Right ventricle myocardium superior (tissue), 1 donor: ENCODE measurements at places on chromosomes 4 and X.
A peak's percentile ranks its signal among the peaks of the same experiment; 100 is the strongest.

DNA sequence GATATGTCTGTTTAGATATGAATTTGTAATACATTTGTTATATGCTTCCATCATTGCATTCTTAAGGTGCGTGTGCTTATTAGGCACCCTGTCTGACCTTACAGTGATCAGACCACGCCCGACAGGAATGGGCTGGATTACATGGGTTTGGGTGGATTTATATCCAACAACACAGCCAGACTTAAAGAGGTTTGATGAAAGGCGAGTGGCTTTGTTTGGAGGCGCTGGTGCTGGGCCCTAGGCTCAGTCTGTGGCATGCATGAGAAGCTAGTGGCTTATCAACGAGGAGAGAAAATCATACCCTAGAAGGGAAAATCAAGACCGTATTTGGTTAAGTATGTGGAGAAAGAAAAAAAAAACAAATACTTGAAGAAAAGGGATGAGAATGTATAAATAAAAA, 80.7 kb downstream of the STOX2 start:
- DNase-seq, result no peak

DNA sequence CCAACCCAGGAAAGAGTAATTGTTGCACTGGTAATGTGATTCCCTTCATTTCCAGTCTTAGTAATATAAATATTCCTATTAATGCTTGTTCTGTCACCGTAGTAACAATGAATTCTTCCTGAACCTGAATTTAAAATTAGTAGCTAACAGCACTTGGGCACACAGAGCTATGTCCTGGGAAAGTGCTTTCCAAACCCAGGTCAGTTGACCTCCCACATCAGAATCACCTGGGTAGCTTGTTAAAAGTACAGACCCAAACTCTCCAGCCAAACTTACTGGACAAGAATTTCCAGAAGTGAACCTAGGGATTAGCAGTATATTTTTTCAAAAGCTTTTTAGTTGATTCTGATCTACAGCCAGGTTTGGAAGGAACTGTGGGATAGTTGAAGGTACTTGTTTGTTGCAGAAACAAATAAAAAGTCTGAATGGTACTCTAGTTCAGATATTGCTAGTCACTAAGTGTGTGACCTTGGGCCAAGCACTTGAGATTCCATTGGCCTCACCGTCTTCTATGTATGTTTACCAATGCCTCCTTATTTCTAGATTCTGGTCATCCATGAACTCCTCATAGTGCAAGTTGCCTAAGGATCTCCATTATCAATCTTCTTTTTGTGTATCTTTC, 192.9 kb upstream of the CNKSR2 start:
- DNase-seq, result no peak

DNA sequence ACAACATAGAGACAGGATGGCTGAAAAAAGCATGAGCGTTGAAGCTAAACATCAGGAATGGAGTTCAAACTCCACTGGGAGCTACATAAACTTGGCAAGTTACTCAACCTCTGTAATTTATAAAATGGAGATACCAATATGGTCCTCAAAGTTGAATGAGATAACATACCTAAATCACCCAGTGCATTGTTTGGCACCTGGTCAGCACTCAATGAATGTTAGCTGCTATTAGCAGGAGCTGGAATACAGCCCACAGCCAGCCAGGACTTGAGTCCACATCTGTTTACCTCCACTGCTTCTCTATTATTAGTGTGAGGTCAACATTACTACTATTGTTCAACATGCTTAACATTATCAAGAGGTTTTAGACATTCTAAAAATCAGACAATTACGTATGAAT, 97.9 kb downstream of the NR3C2 start:
- DNase-seq, result peak; percentile 42

- no peak for DNase-seq
These were observed 9.5 kb upstream of the KLKB1 start for GRCh38 chr4:186217733-186218293.

DNA sequence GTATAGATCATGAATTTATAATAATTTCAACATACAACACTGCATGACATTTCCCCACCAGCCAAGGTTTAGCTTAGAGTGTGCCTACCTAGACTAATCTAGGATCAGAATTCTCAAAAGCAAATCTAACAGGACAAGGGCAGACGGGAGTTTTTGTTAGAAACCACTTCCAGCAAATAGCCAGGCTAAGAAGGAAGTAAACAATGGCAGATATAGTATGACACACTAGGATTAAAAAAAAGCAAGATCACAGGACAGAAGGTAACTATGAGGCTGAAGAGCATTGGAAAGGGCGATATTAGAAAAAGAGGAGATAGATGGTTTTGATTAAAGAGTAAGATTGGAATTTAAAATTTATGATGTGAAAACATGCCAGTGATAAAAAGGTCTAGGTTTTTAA, 124.8 kb downstream of the LRBA start:
- no peak for DNase-seq

- DNase-seq, result no peak
These were observed 128.2 kb downstream of the FRYL start for GRCh38 chr4:48651914-48652313.

GRCh38 chrX:25300994-25301393, 285.2 kb upstream of the ARX start:
- DNase-seq, result no peak

- DNase-seq, result no peak
These were observed 512.9 kb downstream of the FAT4 start for GRCh38 chr4:125827696-125828052.

- DNase-seq, result no peak
These were observed 14.7 kb downstream of the ZCCHC13 start for GRCh38 chrX:74318672-74319071.

DNA sequence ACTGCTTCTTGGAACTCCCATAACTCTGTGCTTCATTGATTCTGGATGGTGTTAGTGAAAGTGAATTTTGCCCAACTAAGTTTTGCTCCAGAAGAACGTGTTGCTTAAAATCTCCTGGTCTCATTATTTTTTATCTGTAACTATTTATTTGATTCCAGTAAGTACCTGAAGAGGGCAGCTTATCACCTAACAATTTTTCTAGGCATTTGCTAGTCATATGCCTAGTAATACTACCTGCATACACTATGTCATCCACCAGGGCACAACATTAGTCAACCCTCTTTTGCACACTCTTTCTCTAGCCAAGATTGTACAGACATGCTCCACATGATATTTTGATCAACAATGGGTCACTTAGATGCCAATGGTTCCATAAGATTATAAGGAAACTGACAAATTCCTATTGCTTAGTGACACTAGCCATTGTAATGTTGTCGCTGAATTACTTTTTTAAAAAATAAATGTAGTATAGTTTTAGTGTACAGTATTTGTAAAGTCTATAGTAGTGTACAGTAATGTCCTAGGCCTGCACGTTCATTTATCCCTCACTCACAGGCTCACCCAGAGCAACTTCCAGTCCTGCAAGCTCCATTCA, 499.9 kb upstream of the AADAT start:
- DNase-seq, result no peak

DNA sequence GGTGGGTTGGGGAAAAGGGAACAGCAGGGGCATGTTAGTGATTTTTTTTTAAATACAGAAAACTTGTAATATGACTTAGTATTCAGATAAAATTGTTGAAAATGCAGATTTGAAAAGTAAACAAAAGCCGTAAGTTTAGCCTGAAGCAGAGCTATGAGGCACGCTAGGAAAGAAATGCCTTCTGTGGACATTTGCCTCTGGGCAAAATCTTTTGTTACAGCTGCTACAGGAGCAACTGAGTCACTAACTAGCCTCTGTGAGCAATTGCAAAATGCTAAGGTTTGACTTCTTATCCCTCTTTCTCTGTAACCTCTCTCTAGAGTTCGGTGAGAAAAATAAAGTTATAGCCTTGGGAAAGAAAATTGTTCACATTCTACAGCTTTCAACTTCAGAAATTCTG, 350.0 kb downstream of the SLC7A11 start:
- no peak for DNase-seq
